ENCODE measurements at places on chromosomes 13 and 19.

GRCh38 chr19:51691074-51691583 lies 2.0 kb upstream of the SPACA6 start:
- no peak for DNase-seq

- DNase-seq: no peak
Measured at GRCh38 chr13:39210961-39211534, 172.8 kb downstream of the NHLRC3 start.

DNA sequence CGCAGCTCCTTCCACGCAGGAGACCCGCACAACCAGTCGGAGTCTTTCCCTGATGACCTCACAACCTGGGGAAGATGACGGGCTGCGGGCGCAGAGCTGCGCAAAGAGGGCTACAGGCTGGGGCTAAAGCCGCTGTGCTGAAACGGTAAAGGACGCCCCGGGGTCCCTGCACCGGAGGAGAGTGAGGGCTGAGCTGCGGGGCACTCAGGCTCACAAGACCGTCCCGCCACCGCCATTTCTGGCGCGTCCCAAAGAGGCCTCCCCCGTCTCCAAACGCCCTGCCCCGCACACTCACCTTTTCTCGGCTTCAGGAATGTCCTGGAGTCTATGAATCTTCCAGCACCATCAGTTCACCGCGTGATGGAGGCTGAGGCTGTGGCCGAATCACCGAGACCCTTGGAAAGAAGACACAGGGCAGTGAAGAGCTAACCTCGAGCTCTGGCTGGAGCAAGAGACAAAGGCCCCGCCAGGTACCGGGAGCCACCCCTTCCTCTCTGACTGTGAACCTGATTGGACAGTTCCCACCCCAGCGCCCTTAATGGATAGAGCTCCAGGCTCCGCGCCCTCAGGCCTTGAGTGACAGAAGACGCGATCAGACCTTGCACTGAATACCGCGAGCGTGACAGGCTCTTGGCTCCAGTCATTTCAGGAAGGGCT lies 41.8 kb upstream of the ZNF429 start:
- peak; percentile 8 for DNase-seq

DNA sequence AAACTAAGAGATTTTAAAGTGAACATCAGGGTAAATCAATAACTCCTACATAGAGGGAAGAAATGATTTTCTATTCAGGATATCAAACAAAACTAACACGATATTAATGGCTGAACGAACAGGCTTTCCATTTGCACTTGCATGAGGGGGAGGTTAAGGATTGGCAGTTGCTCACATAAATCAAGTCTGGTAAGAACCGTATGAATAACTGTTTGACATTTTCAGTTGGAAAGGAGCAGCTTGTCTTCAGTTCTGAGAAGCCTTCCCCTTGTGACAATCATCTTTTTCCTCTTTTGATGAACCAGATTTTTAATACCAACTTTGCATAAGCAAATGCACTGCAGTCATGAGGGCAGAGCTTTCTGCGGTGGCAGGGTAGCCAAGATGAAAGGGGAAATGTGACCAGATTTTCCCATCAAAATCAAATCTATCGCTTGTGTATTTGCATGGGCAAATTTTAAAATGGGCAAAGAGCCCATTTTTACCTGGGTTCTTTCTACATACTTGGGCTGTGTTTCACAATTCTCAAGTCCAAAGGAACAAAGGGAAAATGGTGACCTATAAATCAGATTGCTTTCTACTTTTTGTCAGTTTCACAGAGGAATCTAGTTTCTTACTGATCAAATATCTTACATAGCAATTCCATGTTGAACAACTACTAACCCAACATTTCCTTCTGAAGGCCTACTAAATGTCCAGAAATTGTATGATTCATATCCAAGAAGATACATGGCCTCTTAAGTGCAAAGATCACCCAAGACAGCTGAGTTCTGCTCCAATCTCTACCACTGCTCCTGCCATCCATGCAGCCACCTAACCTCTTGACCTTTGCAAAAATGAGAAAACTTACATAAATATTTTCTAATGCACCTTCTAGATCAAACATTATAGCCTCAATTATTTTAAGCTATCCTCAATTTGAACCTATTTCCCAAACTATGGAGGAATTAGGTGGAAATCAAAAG lies 249.6 kb downstream of the OXGR1 start:
- DNase-seq: no peak

GRCh38 chr19:6668691-6669090 lies 1.3 kb downstream of the TNFSF14 start:
- DNase-seq: no peak

DNA sequence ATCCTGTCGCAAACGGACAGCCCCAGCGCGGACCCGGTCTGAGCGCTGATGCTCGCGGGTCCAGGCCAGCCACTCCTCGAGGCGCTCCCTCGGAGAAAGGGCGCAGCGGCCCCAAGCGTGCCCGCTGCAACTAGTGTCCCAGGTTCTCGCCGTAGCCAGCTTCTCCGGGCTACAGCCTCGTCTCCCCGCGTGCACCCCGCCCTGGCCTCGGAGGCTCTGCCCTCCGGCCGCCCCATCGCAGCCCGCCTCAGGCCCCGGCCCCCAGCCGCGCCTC lies 487 bp downstream of the FLT1 start:
- no peak for DNase-seq

GRCh38 chr19:39347332-39348164 lies 5.3 kb downstream of the SAMD4B start:
- no peak for DNase-seq

DNA sequence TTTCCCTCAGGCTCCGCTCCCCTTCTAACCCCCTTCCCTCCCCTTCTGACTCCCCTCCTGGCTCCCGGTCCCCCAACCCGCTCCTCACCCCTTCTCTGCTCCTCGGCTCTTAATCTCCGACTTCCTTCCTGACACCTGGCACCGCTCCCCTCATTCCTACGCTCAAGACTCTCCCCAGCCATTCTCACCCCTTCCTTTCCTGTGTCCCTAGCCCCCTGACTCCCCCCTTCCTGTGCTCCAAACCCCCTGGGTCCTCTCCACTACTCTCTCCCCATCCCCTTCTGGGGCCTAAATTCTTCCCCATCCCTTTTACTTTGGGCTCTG lies 658 bp downstream of the CLPP start:
- no peak for DNase-seq

GRCh38 chr19:45191375-45191774 lies 12.8 kb downstream of the BLOC1S3 start:
- no peak for DNase-seq

DNA sequence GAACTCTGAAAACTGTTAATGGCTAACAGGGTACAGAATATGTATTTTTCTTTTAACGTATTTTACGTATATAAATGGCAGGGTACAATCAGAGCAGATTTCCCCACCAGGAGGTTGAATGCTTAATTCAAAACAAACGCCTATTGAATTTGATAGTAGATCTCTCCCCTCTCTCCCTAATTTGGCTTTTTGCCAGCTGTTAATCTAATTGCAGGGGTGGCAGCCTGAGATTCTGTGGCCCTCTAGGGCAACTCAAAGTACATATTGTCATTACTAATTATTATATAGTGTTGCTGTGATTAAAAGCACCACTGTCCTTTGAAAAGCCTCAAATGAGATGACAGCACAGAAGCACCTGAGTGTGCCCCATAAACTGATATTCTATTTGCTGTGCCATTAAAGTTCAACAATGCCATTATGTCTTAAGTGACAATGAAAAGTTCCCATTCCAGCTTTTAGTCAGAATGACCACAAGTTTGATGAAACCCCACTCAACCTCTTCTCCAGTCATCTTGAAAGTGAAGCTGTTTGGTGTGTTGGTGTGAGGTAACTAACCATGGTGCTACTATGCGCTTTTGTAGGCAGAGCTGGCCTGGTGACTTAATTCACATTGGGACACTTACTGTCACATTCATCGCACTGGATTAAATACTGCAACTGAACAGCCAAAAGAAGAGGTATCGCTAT lies 351.4 kb downstream of the KCNRG start:
- DNase-seq: no peak

- DNase-seq: no peak
Measured at GRCh38 chr13:73579574-73580274, 520.9 kb downstream of the KLF5 start.

DNA sequence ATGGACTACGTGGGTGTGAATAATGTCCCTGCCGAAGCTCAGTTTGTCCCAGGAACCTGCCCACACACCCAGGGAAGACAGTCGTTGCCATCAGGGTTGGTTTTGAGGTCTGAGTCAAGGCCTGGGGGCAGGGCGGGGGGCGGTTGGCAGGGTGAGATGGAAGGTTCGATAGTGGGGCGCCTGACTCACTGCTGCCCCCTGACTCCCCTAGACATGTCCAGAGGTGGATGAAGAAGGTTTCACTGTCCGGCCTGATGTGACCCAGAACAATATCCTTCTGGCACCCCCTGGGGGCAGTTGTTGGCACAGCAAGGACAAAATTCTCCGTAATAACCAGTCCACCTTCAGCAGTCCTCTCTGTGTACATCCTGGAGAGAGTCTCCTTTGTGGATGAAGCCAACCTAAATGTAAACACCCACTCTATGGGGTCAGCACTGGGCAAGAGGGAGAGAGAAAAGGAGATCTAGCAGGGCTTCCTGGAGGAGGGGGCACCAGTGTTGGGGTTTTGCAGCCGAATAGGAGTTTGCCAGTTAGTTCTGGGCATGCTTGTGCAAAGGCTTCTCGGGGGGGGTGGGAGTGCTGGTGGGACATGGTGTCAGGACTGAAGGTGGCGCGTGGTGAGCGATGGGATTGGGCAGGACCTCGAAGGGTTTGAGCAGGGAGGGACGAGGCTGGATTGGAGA lies 19.6 kb upstream of the B3GNT3 start:
- peak; percentile 38 for DNase-seq

DNA sequence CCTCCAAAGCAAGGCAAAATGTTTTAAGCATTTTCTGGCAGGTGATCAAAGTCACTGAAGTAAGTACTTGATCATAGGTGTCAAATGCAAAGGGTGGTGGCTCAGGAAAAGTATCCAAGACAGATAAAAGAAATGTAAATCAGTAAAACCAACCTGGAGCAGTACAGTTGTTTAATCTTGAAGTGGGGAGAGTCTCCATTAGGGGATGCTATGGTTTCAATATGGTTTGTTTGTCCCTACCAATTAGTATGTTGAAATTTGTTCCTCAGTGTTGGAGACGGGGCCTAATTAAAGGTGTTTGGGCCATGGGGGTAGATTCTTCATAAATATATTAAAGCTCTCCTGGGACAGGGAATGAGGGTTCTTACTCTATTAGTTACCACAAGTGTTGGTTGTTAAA lies 1781.7 kb upstream of the PRR20A start:
- no peak for DNase-seq

DNA sequence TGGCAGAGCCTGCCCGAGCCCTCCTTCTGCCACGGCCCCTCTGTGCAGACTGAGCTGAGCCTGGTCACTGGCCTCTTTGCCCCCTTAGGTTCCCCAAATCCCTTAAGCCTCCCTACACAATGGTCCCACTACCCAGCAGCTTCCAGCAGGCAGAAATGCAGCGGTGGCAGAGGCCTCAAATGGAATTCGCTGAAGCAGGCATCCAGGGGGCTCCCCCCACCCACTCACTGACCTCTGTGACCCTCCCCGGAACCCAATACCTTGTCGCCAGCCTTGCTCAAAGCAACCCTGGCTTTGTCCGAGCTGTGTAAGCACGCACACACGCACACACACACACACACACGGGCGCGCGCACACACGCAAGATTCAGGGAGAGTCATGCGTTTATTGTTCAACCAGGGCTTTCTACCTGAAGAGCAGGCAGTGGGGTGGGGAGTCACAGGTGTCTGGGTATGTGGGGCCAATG lies at the start of gene LIM2:
LIM2 (minus strand) TSS at position 51 of the 466 bp plus-strand sequence. CDS start 531 bp downstream, outside the sequence.
- DNase-seq: no peak

DNA sequence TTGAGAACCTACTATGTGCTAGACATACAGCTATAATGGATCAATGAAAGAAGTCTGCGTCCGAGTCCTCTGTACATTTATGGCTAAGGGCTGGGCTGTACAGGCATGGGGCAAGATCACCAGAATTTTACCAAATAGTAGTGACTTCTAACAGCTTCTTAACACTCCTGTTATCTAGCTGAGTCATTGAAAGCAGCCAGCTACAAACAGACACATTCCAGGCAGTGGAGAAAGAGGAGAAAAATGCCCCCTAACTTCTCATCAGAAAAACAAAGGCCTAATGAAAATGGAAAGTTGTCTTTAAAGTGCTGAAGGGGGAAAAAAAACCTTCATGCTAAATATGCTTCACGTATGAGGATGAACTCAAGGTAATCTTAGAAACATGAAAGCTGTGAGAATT lies 14.3 kb upstream of the ZNF667 start:
- DNase-seq: no peak

DNA sequence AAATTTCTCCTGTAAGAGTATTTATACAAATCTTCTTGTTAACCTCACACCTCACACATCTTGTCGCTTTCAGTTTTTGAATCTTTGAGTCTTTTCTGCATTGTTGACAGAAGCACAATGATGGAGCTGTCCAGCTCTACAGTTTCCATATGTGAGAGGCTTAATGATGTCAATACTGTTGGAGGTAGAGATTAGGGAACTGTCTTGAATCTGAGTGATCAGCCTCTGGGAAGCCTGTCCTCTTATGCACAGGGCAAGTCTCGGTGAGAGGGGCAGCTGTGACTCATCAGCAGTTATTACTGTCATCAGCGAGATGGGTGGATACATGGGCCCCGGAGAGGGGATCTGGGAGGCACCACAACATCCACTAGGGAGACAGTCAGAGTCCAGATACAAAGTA lies 4.6 kb upstream of the ITGBL1 start:
- no peak for DNase-seq

- DNase-seq: no peak
Measured at GRCh38 chr13:77029436-77029835, 2.5 kb upstream of the FBXL3 start.

DNA sequence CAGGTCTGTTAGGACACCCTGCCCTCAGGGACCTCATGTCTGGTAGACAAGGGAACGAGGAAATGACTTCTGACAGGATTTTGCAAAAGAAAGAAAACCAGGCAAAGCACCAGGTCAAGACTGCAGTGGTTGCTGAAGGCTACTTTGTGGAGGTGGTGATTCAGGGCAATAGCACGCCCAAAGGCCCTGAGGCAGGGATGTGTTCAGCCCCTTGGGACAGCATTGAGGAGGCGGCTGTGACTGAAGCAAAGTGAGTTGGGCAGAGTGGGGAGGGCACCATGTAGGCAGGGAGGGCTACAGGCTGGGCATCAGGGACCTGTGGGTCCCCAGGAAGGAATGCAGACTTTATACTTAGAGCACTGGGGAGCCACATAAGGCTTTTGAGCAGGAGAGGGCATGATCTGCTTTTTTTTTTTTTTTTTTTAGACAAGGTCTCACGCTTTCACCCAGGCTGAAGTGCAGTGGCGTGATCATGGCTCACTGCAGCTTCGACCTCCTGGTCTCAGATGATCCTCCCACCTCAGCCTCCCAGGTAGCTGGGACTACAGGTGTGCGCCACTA lies 10.8 kb upstream of the HOMER3 start:
- no peak for DNase-seq

- no peak for DNase-seq
Measured at GRCh38 chr19:11123114-11123513, 32.5 kb downstream of the SPC24 start.

Data from stimulated activated CD4-positive, alpha-beta T cell treated with anti-CD3 and anti-CD28 coated beads, Interleukin-2, amount 100 ng/mL, for 48 hours (primary cell).